ENCODE measurements at places on chromosomes 12 and 14.

- H3K27me3 ChIP-seq = no peaks in the 10 kb centered on the region
- H3K27ac ChIP-seq = peak overlapping the region; percentile 76
- peak overlapping the region; percentile 85 for H3K4me3 ChIP-seq
Measured at GRCh38 chr14:70416338-70416724, 559 bp downstream of the SYNJ2BP start.

- H3K4me1 ChIP-seq = peaks cover 23% of the 10 kb centered on the region
- peaks cover 52% of the 10 kb centered on the region for H3K36me3 ChIP-seq
- no peak overlapping the region for H3K27ac ChIP-seq
- H3K27me3 ChIP-seq = no peaks in the 10 kb centered on the region
- no peak for DNase-seq
Measured at GRCh38 chr12:112091563-112091962, 17.0 kb downstream of the NAA25 start.

GRCh38 chr12:103779410-103780092, 61.5 kb downstream of the NT5DC3 start:
- no peak overlapping the region for H3K27ac ChIP-seq
- DNase-seq = no peak
- H3K4me1 ChIP-seq = no peaks in the 10 kb centered on the region
- H3K36me3 ChIP-seq = peaks cover 7% of the 10 kb centered on the region

DNA sequence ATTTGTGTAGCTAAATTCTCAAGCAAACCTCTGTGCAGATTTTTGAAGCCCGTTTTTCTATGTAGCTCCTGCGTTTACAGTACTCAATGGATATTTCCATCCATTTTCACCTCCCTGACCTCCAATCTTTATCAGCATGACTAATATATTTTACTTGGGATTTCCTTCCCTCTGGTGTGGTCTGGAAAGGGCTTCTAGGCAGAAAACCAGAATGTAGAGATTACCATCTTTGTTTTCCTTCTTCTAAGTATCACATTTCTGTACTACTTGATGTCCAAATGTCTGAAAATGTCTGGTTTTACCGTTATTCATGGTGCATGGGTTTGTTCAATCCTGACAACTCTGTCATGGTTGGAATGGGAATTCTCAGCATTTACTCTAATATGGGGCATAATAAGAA, 907.6 kb upstream of the FLRT2 start:
- no peaks in the 10 kb centered on the region for H3K27me3 ChIP-seq
- H3K4me1 ChIP-seq = no peaks in the 10 kb centered on the region
- DNase-seq = no peak

- no peaks in the 10 kb centered on the region for H3K27me3 ChIP-seq
- no peak overlapping the region for H3K4me3 ChIP-seq
- H3K36me3 ChIP-seq = no peaks in the 10 kb centered on the region
- H3K4me1 ChIP-seq = no peaks in the 10 kb centered on the region
Measured at GRCh38 chr14:66403183-66403582, 83.0 kb upstream of the CCDC196 start.

DNA sequence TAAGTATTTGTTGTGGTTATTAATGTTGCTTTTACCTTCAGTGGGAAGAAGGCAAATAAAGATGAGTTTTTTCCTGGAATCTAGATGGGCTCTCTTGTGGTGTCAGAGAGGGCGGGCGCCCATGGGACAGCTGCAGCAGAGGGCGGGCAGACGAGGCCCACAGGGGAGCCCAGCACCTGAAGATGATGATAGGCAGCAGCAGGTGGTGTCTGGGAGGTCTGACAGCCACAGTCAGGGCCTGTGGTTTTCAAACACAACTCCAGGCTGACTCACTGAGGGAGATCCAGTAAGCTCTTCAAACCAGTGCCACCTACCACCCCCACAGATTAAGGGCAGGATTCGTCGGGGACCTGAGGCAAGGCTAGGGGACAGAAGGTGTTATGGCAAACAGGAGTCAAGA, 42.8 kb downstream of the NKX2-1 start:
- peaks cover 2% of the 10 kb centered on the region for H3K4me1 ChIP-seq
- H3K36me3 ChIP-seq = no peaks in the 10 kb centered on the region
- no peak for DNase-seq

DNA sequence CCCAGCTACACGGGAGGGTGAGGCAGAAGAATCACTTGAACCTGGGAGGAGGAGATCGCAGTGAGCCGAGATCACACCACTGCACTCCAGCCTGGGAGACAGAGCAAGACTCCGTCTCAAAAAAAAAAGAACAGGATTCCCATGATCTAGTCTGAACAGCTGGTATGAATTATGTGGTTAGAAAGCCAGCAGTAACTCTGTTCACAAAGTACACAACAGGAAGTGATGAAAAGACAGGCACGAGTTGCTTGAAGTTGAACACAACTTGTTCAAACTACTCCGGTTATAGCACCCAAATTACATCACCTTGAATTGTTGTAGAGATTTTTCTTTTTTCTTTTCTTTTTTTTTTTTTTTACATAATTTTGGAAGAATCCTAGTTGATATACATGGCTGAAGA, 238.8 kb upstream of the RGS6 start:
- H3K4me3 ChIP-seq = no peak overlapping the region
- peak; percentile 14 for DNase-seq
- peaks cover 40% of the 10 kb centered on the region for H3K36me3 ChIP-seq
- H3K27ac ChIP-seq = peak overlapping the region; percentile 33

DNA sequence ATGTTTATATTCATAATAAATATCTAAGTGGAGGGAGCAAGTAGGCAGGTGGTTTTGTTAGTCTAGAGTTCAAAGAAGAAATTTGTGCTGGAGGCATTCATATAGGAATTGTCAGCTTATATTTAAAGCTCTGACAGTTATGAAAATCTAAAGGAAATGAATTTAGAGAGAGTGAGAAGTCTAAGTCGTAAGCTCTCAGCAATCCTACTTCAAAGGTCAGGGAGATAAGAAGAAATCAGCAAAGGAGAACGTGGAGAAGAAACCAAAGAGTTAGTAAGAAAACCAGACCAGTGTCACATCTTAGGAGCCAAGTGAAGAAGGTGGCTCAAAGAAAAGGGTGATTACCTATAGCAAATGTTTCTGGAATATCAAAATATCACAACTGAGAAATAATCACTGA, 241.8 kb downstream of the FSCB start:
- H3K27me3 ChIP-seq = no peaks in the 10 kb centered on the region
- H3K27ac ChIP-seq = no peak overlapping the region
- no peak for DNase-seq
- H3K36me3 ChIP-seq = no peaks in the 10 kb centered on the region
- no peaks in the 10 kb centered on the region for H3K4me1 ChIP-seq

GRCh38 chr12:6367969-6368892, 7.1 kb downstream of the SCNN1A start:
- peaks cover 47% of the 10 kb centered on the region for H3K4me1 ChIP-seq
- H3K4me3 ChIP-seq = no peak overlapping the region
- no peaks in the 10 kb centered on the region for H3K27me3 ChIP-seq
- no peaks in the 10 kb centered on the region for H3K36me3 ChIP-seq

GRCh38 chr14:50353126-50353525, 41.0 kb downstream of the DMAC2L start:
- H3K27me3 ChIP-seq = no peaks in the 10 kb centered on the region
- H3K36me3 ChIP-seq = peaks cover 28% of the 10 kb centered on the region
- no peak overlapping the region for H3K4me3 ChIP-seq
- H3K27ac ChIP-seq = no peak overlapping the region

GRCh38 chr14:94322648-94323570, at the start of gene SERPINA6:
TSS of gene SERPINA6 (minus strand) at chr14:94323336. CDS start at chr14:94314648, 8,688 bp downstream.
- no peak within 1 kb of the TSS for H3K27ac ChIP-seq
- DNase-seq = no peak
- H3K4me3 ChIP-seq = no peak within 1 kb of the TSS
- H3K4me1 ChIP-seq = no peaks in the 10 kb centered on the region

All from activated CD4-positive, alpha-beta T cell treated with anti-CD3 and anti-CD28 coated beads, Interleukin-2, amount 10 ng/mL, durations not matched to agents 7 days and 5 days (primary cell).